ENCODE measurements at places on chromosomes 12 and 14.

DNA sequence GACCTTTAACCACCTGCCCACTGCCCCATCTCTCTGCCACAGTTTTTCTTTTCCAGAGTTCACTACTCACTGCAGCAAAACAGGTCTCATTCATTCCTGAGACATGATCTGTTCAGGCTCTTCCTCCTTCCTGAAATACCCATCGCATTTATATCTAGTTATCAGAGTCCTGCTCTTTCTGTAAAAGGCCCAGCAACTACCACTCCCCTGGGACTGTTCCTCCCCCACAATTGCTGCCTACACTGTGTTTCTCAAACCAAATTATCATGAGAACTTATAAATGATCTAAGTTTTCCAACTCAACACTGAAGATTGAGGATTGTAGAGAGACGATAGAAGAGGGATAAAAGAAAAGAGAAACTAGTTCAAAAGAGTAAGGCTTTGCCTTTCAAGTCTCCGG is 40.8 kb upstream of the EPS8 start:
- DNase-seq = no peak

DNA sequence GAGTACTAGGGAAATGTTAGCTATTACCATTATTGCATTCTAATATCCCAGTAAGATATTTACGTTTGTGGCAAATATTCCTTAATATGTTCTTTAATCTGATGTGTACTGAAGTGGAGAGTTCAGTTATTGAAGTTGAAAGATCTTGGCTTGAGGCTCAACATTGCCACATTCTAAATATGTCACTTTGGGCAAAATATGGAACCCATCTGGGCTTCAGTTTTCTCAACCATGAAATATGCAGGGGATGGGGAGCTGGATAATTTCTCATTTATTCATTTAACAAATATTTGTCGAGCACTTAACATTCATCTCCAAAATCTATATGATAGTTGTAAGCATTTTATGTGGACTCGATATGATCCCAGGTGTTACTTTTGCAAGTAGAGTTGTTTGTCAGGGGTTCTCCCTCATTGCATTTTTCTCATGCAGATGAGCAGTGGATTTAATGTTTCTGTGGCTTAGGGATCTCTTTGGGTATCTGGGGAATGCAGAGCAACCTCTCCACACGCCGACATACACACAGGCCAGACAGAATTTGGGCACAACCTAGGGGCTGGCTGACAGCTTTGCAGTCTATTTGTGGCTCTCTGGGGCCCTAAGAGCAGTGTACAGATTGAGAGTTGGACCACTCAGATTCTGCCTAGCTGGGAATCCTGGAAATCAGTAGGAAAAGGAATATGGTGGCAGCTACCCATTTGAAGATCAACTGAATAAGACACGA is 26.6 kb upstream of the APPL2 start:
- no peak for DNase-seq

DNA sequence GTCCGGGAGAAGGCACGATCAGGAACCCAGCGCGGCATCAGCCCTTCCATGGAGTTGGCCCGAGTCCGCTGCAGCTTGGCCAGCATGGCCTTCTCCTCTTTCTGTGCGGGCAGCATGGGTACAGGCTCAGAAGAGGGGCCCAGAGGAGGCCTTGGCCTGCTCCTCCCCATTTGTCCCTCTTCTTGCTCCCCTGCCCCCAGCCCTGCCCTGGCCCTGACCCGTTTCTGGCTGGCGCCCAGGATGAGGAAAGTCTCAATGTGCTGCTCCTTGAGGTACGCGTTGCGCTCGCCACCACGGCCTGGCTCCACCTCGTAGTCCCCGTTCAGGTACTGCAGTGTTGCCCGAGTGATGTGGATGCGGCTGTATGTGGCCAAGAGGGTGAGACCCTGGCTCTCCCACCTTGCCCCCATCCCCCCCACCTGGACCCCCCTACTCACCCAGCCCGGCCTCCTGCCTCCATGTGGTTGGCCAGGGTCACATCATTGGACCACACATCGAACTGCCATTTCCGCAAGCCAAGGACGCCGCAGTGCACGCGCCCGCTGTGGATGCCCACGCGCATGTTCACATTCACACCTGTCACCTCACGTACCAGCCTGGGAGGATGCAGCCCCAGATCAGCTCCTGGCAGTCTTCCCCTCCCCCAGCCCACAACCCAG is 12.8 kb downstream of the ADCY6 start:
- DNase-seq = no peak

DNA sequence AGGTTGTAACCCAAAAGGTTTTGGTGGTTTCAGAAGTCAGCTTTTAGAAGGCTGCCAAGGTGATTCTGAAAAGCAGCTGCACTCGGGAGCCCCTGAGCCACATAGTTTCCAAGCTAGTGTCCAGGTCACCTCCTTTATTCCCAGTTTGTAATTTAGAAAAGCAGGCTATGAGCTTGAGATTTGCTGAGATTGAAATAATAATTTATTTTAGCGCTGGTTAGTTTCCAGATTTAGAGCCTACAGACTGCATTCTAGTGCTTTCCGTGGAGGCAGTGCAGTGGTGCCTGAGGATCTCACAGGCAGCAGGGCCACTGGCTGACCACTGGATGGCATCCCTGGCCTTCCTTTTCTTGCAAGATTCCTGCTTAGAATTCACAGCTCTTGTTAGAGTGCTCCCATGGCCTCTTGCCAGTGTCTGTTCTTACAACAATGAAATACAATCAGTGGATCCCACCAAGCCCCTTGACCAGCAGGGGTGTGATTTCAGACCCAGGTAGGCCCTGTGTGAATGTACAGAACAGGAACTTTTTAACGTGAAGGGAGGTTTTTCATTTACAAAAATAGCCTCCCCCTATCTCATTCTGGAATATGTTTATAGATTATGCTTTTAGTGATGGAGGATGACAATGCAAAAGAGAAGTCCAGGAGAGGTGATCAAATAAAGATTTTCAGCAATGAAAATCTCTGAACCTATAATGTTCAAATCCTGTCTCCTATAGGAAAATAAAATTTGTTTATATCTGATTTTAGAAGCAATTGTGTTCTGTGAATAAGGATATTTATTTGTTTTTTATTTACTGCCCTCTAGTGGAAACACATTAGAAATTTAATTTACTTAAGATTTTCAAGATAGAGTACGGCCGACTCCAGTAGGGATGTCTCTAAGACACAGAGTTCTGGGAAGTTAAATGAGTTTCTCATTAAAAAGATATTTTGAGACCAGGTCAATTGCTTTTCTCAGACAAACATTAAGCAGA is 362.1 kb upstream of the STXBP6 start:
- no peak for DNase-seq

GRCh38 chr12:92334552-92334951 is 188.9 kb upstream of the BTG1 start:
- no peak for DNase-seq

- DNase-seq = no peak
Measured at GRCh38 chr12:108714866-108715265, 16.5 kb downstream of the CORO1C start.

GRCh38 chr12:76706101-76706500 is 57.8 kb upstream of the ZDHHC17 start:
- DNase-seq = no peak

DNA sequence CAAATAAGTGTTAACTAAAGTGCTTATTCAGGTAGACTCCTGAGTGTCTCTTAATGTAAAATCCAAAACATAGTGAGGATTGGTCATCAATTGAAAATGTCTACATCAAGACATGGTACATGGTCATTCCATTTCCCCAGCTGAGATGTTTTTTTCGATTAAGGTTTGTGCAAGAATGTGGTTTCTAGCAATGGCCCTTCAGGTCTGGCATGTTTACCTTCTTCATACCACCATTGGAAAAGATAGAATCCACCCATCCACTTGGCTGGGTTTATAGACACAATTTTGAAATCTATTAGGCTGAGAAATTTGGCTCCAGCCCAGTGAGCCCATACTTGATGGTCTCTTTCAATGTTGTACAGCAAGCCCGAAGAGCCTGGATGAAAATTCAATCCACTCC is 145.9 kb downstream of the ANO4 start:
- DNase-seq = no peak

GRCh38 chr14:81982046-81982445 is 448.4 kb upstream of the SEL1L start:
- DNase-seq = no peak

- DNase-seq = no peak
Measured at GRCh38 chr14:59870277-59871165, at the start of gene RTN1. RTN1 (minus strand) TSS chr14:59870776; CDS start chr14:59870630, 146 bp downstream.

DNA sequence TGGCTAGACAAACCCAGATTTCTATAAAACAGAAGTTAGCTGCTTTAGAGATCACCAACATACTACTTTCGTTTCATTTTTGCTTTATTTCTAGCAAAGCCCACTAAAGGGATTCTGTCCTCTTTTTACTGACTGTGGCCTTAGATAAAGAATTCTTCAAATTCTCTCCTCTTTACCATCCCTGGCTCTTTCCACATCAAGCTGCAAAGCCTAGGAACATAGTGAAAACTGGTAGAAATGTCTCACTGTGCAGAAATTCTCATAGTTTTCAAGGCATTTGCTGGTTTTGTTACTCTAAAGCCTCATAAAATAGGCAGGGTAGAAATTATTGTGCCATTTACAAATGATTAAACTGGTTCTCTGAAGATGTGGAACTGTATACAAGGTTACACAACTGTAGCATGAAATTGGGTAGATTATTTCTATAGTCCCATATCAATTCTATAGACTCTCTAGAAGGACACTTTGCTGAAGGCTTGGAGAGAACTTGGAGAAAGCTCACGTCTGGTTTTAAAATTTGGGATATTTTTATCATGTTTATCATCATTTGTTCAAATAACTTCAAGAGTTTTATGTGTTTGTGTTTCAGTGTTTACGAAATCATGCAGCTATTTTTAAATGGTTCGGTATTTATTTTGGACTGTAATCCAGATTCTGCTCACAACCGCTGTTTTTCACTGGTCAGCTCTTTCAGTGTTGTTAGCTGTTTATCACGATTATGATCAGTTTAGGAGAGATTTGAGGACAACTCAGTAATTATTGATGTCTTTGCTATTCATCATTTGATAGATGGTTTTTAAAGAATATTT is 36.7 kb upstream of the CSRP2 start:
- no peak for DNase-seq

GRCh38 chr14:58408681-58409215 is 13.0 kb downstream of the TOMM20L start:
- DNase-seq = no peak

- no peak for DNase-seq
Measured at GRCh38 chr12:116939734-116940133, 29.0 kb downstream of the FBXW8 start.

DNA sequence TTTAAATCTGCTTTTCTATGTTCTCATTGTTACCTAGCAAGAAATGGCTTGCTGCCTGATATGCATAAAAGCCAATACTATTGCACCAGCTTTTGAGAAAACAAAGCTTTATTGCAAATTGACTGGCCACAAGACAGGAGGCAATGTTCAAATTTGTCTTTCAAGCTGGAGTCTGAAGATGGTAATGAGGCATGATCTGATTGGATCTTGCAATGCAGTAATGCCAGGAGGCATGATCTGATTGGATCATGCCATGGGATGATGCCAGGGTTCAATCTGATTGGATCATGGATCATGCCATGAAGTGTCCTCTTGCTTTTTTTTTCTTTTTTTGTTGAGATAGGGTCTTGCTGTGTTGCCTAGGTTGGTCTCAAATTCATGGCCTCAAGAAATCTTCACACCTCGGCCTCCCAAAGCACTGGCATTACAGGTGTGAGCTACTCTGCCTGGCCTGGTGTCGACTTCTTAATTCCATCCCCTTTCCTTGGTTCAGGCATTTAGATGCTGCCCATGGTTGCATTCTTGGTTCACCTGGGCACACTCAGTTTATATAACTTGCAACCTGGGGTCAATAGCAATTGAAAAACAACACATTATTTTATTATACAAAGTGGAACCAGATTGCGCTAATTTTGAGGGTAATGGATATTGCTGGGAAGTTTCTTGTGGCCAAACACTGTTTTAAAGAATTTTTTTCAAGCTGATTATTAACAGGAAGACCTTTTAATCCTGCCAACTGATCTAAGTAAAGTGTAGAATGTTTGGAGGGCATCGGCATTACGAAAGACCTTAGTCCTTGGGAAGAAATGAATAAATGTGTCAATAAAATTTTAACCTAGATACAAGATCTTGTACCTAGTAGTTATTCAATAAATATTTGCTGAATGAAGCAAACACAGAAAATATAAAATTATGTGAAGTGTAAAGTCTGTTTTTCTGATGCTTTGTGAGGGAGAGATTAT is 38.8 kb downstream of the HSD17B6 start:
- DNase-seq = no peak

- no peak for DNase-seq
Measured at GRCh38 chr12:108571609-108572165, 9.3 kb downstream of the ISCU start.

DNA sequence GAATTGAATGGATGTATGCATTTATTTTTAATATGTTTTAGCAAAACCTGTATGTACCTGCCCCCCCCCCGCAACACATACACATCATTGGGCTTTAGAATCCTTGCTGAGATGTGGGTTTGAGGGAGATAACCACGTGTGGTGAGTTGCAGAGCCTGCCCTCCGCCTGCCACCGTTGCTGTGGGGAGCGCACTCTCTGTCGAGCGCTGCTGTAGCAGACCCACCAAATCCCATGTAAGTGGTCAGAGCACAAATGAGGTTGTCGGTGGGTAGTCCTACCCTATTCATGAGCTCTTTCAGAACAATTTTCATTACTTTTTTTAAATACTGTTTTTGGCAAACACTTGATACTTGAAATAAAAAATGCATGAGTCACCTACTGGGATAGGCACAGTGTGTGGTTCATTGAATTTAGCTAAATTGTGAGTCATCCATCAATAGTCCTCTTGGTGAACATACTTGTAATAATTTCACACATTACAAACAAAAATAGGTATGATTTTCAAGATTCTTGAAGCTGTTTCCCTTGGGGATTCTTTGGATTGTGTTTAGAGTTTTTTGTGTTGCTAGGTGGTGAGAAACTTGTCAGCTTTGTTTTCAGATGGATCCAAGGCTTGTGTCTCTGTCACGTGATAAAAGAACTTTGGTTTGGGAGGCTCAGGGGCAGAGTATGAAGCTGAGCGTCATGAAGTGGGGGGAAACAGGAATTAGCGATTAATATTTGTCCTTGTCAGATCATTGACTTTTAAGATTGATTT is 107.6 kb downstream of the PTCSC3 start:
- DNase-seq = no peak
